ENCODE measurements at places on chromosomes 6 and 20.

- DNase-seq = peak; percentile 65
These were observed 229.0 kb downstream of the FOXC1 start for GRCh38 chr6:1838604-1839213.

- no peak for DNase-seq
These were observed 23.0 kb downstream of the PLN start for GRCh38 chr6:118571121-118571520.

GRCh38 chr6:18405477-18406293, 18.5 kb downstream of the RNF144B start:
- peak; percentile 94 for DNase-seq

DNA sequence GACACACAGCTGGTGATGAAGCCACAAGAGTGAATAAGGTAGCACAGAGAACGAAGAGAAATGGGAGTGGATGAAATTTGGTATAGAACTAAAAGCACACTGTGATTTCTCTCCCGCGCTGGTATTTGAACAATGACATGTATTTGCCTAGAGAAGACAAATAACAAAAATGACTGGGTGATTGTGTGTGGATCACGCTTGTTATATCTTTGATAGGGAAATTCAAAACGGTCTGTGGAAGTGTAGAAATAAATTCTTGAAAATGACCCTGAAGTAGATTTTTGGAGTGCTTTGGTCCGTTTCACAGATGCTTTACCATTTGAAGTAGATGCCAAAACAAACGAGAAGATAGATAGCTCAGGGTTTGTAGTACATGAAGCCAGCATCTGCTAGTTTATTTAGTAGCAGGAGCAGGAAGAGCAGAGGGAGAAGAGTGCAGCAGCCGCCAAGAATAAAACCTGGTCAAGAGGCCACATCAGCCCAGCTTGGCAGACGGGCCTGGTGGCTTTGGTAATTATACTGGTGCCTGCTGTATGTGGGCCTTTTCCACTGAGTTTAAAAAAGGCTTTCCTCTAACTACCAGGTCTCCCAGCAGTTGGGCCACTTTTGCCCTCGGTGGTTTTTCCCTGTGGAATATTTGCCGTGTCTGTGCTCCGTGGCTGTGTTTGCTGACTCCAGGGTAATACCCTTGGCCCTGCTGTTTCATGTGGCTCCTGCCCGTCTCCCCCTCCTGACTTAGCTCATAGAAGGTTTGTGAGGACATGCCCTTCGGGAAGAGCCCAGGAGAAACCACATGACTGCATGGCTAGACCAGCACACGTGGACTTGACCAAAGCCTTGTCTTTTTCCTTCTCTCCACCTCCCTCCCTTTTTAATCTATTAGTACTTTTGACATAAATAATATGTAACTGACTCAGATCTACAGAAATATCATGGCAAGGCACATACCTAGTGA, 294.0 kb downstream of the SOX4 start:
- DNase-seq = no peak

DNA sequence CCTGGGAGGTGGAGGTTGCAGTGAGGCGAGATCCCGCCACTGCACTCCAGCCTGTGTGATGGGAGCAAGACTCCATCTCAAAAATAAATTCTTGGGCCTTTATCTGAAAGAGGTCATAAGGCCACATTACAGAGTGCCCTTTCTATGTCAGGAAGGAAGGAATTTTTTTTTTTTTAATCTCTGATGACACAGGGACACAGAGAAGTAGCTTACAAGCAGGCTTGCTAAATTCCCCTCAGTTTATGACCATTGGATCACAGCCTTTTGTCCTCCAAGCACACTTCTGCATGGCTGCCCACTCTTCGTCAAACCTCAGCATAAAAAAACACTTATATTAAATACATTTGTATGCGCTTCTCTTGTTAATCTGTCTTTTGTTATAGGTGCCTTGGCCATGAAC, 7.5 kb upstream of the IFNGR1 start:
- DNase-seq = no peak

- no peak for DNase-seq
These were observed 177.5 kb upstream of the CST7 start for GRCh38 chr20:24771542-24772061.

DNA sequence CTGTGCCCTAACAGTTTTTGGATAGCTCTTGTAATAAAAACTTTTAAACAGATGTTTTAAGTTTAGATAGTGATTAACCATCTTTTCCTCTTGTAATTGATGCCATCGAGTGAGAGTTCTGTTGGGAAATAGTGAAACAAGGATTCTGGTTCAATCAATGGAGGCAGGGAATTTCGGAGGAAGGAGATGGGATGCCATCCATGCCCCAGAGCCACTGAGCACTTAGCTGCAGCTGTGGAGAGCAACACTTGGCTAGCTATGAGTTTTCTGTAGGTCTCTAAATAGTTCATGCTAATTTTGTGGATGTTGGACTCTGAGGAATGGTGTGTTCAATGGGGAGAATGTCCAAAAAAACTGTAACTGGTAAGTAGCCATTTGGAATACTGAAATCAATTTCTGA, 16.7 kb downstream of the CBFA2T2 start:
- DNase-seq = no peak

- DNase-seq = no peak
These were observed 37.2 kb upstream of the IL20RA start for GRCh38 chr6:137081997-137082396.

DNA sequence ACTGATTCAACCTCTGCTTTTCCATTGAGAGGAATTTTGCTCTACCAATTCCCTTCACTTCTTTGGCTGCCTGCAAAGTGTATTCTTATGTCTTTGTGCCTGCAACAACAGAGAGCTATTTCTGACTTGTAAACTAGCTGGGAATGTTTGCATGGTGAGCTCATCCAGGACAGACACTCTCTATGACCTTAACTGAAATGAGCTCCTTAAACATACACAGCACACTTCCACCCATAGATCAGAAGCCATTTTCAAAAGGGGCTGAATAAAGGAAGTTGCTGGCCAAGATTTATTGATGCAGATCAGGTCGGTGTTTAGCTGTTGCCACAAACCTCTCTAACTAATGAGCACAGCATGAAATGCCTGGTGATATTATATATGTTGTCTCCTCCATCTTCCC, 377.7 kb downstream of the BTBD9 start:
- DNase-seq = peak; percentile 93

DNA sequence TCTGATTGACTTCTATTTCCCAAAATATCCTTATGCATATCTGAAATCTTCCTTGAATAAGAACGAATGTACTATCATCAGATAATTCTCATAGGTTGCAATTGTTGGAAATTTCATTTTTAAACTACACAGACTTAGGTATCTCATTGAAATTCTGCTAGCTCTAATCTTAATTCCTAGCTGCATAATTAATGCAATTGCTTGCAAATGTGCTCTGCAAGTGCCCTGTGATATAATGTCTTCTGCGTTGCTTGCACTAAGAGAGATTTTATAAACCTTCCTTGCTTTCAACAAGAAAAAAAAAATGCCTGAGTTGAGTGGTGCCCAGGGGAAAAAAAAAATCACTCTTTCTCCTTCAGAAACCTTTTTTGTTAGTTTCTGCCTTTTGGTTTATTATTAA, 354.9 kb downstream of the TFAP2A start:
- DNase-seq = no peak

DNA sequence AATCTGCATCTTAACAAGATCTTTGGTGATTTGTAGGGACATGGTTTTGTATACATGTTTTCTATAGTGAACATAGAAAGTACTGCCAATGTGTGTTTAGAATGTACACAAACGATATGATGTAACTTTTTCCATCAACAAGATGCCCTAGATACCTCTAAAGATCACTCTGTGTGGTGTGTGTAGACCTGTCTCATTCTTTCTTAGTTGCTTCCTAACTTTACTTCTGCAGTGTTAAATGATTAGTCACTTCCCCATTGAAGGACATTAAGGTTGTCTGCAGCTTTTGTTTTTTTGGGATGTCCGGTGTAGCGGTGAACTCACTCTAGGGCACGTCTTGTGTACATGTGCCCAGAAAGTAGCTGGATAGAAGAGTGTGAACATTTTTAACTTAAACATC, 35.9 kb downstream of the CDYL start:
- no peak for DNase-seq

- no peak for DNase-seq
These were observed 1.3 kb upstream of the PGC start for GRCh38 chr6:41748542-41748941.

DNA sequence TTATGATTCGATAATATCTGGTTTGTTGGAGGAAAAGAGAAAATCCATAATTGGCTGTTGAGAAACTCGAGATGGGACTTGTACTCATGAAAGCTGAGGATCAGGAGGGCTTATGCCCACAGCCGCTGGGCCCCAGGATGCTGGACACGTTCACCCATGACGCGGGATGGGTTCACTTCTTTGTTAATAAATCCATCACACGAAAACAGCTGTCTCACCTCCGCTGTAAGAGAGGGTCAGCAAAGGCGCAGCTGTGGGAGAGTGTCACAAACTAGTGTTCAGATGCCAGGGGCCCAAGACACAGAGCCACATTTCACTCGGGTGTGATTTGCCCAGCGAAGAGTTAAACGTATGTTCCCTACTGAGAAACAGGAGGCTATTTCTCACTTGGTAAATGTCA, 315.1 kb downstream of the THBS2 start:
- DNase-seq = no peak

- peak; percentile 19 for DNase-seq
These were observed at the start of gene GRIK2 for GRCh38 chr6:101393251-101393828. GRIK2 (plus strand) TSS chr6:101393708.

GRCh38 chr20:22691369-22692118, 107.2 kb upstream of the FOXA2 start:
- DNase-seq = peak; percentile 65

DNA sequence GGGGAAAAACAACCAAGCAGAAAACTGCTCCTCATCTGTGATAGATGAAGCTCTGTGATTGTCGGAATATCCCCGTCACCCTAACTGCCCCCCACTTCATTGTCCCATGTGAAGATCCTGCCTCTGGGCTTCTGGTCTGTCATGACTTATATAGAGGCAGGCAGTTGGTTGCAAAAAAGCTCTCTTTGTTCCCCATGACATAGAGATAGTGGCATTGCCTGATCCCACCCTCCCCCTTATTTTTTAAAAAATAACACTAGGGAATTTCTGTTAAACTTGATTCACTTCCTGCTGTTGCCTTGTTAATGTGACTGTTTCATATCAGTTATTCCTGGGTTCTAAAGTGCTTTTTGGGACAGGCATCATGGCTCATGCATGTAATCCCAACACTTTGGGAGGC, 203.1 kb downstream of the JARID2 start:
- DNase-seq = no peak

- DNase-seq = peak; percentile 22
These were observed at the start of gene PERP for GRCh38 chr6:138107078-138107751. PERP (minus strand) TSS chr6:138107419; CDS start chr6:138107340, 79 bp downstream.

- no peak for DNase-seq
These were observed 272.5 kb upstream of the CDYL start for GRCh38 chr6:4503700-4504099.

GRCh38 chr20:12203981-12204380, 286.3 kb downstream of the BTBD3 start:
- DNase-seq = no peak

GRCh38 chr6:3612341-3613041, 139.0 kb downstream of the PXDC1 start:
- peak; percentile 96 for DNase-seq

- no peak for DNase-seq
These were observed 50.4 kb downstream of the CPXM1 start for GRCh38 chr20:2749951-2750490.

GRCh38 chr6:117491916-117492315, 9.4 kb downstream of the DCBLD1 start:
- peak; percentile 66 for DNase-seq

DNA sequence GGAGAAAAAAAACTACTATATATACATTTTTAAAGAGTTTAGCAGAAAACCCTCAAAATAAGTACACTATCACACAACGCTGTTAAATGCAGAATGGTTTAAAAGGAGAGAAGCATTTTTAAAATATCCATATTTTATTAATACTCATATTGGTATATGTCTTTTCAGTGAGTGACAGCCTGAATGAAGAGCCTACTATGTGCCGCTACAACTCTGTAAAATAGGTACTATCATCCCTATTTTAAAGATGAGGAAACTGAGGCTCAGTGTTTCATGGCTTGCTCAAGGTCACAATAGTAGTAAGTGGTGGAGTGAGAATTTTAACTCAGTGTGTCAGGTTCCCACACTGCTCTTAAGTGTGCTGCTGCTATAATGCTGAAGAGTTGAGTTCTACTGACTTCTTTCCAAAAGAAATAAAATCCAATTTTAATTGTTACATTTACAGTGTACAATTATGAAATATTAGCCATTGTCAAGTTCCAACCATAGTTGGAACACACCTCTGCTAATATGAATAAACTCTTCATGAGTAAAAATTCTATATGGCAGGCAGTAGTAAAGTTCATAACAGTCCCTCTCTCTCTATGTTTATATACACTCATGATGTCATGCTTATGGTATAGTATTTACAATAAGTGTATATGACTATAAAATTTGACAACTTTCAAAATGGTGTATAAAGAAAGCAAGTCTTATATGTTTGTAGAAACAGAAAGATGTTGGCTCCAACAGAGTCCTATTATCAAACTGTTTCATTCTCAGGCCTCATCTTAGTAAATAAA, 3.1 kb downstream of the FAM184A start:
- DNase-seq = no peak

GRCh38 chr6:15916581-15916980, 212.3 kb upstream of the MYLIP start:
- DNase-seq = no peak

GRCh38 chr6:170270984-170271593, 19.8 kb downstream of the DLL1 start:
- DNase-seq = no peak

- DNase-seq = no peak
These were observed 154.3 kb downstream of the ESR1 start for GRCh38 chr6:151961809-151962208.

GRCh38 chr20:1490643-1491195, 501 bp downstream of the SIRPB2 start:
- DNase-seq = no peak

GRCh38 chr6:134936931-134937330, 13.0 kb downstream of the ALDH8A1 start:
- peak; percentile 83 for DNase-seq

Measured in fibroblast of skin of right quadriceps (primary cell).